ENCODE measurements at places on chromosomes 1 and 21.

DNA sequence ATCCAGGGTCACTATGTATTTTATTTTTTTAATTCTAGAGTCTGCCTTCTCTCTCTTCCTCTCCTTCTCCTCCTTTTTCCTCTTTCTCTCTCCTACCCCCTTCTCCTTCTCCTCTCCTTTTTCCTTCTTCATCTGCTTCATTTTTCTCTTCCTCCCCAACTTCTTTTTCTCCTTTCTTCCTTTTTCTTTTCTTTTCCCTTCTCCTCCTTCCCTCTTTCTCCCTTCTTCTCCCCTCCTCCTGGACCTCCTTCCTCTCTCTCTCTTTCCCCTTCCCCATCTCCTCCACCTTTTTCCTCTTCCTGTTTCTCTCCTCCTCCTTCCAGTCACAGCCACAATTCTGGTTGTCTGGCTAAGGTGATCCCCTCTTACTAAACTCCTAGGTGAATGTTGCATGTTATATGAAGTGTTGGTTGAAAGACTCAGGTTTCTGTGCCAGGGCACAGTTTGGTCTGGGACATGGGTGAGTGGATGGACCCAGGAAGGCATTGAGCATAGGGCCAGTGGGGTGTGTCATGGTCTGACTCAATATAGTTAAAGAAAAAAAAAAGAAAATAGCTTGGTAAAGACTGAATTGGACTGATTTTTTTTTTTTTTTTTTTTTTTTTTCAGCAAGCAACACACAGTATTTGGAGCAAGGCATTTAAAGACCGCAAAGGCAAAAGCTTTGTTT is 266.9 kb downstream of the TGFB2 start:
- peak; percentile 46 for DNase-seq

DNA sequence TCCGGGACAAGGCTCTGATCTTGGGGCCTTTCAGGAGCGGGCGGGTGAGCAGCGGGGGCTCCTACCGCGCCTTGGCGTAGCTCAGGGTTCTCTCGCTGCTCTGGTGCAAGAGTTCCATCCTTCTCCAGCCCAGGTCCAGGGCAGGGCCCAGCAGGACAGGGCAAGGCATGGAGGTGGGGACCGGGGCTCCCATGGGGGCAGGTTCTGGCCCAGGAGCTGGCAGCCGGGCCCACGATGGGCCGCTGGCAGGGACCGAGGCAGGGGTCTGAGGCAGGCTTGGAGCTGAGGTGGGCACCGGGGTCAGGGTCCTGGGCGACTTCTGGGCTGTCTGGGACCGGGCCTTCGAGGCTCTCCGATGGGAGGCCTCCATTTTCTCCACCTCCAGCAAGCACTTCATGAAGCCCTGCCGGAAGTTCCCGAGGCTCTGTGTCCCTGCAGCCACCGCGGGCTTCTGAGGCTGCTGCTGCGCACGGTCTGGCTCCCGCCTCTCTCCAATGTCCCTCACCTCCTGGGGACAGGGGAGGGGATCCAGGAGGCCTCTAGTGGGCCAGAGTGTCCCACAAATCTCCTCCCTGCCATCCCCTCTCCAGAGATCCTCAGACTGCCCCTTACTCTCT is 27.6 kb downstream of the SPATA21 start:
- DNase-seq, result no peak

GRCh38 chr1:2801046-2801445 is 447 bp downstream of the TTC34 start:
- DNase-seq, result no peak

DNA sequence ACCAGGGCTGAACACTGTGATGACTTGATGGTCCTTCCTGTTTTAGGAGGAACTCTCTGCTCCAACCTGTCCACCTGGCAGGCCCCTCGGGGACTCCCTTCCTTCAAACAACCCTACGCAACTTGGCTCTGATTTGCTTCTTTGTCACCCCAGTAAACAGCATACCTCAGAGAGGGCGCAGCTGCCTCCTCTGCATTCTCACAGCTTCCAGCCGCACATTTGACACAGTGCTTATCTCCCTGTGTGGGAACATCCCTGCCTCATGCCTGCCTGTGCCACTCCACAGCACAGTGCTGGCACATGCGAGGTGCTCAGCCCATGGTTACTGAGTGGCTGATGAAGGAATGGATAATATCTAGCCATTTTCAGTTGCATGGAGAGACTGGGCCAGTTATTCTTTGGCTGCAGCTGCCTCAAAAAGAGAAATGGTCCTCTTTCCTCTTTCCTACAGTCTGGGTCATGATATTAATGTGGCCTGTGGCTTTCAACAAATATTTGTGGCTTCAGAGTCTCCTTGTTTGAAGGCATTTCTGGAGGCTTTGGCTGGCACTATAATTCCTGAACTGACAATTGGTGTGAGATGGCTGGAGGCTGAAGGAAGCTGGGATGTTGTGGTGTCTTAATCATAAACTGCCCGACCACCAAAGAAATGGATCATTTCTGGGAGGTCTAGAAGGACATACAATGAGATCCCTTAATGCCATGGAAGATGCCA is 77.9 kb downstream of the TENT5C start:
- no peak for DNase-seq

GRCh38 chr1:181038399-181038873 is 4.7 kb downstream of the MR1 start:
- DNase-seq, result peak; percentile 82

- no peak for DNase-seq
Observed at GRCh38 chr1:157158967-157159366, 20.8 kb upstream of the ETV3 start.

GRCh38 chr1:56081173-56081572 is 498.2 kb downstream of the PLPP3 start:
- DNase-seq, result no peak

DNA sequence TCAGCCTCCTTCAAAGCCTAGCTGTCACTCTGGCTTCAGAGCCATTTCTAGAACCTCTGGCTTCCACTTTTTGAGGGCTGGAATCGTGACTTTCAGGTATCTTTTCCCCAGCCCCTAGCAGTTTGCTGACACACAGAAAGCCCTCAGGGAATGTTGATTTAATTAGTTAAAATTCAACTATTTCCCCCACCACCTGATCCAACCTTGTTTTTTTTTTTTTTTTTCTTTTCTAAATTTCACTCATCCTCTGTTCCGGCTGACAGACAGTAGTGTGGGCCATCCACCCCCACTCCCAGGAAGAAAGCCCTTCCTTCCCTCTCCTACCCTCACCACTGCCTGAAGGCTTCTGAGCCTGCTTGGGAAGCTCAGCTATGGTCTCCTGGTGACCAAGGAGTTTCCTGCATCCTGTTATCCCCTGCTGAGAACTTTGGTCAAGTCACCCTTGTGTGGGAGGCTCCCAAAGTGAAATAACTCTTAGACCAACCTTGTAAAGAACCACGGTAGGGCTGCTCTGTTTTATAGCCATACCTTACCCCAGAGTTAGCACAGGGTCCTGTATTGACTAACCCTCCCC is 29.4 kb downstream of the KCNJ6 start:
- no peak for DNase-seq

GRCh38 chr21:44871576-44872269 is 1.8 kb downstream of the PTTG1IP start:
- peak; percentile 94 for DNase-seq

DNA sequence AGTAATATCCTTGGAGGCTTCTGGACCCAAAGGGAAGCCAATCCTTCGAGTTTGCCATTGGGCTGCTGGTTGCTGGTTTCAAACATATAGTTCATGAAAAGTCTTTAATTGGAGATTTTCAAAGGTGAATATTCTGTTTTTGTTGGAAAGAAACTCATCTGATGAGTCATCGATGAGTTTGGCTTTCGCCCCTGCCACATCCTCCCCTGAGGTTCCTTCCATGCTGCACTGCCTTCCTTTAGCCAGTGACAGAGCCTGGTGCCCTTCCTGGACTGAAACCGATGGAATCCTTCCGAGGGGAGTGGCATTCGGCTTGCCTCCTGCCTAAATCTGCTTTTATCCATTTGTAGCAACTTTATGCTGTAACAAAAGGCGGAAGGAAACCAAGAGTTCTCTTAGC is 550.0 kb downstream of the KIF26B start:
- peak; percentile 91 for DNase-seq

- DNase-seq, result no peak
Observed at GRCh38 chr21:39152271-39152670, 31.0 kb downstream of the PSMG1 start.

DNA sequence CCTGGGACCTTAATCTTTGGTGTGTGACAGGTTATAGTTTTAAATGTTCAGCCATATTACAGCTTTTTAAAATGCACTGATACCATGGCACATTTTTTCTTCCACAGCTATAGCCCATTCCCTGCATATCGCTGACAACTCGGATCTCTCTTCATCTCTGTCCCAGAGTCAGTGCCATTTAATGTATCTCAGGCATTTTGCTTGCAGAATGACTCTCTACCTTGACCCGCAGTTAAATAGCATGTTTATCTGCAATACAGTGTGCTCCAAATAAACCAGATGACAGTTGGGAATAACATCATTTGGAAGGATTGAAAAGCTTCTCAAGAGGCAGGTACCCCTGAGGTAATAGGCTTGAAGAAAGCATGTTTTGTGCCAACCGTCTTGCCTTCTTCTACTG is 99.8 kb upstream of the USH2A start:
- no peak for DNase-seq

- DNase-seq, result peak; percentile 50
Observed at GRCh38 chr21:35212393-35213127, 163.5 kb upstream of the RUNX1 start.

GRCh38 chr1:72284348-72285073 is 2.2 kb upstream of the NEGR1 start:
- DNase-seq, result peak; percentile 97

DNA sequence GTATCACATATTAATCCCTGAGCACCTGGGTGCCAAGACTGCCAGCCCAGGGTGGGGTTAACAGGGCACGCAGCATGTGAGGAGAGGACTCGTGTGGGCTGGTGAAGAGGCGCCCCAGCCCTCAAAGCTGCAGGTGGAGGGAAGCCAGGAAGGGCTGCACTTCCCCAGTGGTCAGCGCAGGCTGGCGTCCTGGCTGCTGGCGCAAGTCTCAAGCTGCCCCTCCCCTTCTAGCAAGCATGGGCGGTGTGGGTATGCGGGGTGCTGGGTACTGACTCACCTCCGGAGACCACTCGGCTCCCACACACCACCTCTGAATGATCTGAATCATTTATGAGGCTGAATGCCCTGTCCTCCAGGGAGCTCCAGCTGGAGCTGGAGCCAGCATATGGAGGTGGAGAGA is 44.0 kb downstream of the EIF2D start:
- no peak for DNase-seq

DNA sequence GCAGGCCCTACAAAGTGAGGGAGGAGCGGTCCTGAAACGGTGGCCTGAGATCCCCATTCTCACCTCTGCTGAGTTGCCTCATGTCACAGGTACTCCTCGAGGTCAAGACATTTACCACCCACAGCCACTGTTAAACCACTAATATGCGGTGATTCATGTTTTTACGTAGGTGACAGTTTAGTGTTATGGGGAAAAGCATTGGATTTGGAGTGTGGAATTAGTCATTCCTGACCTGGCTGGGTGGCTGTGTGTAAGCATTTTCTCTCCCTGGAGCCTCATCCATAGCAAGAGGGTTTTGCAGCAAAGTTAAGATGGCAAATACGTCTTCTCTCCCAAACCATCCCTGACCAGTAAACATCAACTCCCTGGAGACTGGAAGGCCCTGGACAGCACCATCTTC is 57.8 kb upstream of the KCNJ6 start:
- DNase-seq, result peak; percentile 73

DNA sequence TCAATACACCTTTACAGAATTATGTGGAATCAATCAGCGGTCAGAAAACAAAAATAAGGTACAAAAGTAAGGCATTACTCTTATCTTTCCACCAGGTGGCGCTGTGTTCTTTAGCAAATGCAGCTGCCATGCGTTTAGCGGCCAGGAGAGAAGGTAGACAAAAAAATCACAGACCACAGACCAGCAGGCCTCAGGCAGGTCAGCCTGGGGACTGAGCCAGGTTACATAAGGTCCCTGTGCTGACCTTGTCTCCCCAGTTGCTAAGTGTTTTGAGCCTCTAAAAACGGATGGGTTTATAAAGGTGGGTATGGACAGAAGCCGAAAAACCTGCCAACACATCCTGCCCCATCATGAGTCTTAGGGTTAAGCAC is 2.8 kb downstream of the RGS16 start:
- peak; percentile 68 for DNase-seq

DNA sequence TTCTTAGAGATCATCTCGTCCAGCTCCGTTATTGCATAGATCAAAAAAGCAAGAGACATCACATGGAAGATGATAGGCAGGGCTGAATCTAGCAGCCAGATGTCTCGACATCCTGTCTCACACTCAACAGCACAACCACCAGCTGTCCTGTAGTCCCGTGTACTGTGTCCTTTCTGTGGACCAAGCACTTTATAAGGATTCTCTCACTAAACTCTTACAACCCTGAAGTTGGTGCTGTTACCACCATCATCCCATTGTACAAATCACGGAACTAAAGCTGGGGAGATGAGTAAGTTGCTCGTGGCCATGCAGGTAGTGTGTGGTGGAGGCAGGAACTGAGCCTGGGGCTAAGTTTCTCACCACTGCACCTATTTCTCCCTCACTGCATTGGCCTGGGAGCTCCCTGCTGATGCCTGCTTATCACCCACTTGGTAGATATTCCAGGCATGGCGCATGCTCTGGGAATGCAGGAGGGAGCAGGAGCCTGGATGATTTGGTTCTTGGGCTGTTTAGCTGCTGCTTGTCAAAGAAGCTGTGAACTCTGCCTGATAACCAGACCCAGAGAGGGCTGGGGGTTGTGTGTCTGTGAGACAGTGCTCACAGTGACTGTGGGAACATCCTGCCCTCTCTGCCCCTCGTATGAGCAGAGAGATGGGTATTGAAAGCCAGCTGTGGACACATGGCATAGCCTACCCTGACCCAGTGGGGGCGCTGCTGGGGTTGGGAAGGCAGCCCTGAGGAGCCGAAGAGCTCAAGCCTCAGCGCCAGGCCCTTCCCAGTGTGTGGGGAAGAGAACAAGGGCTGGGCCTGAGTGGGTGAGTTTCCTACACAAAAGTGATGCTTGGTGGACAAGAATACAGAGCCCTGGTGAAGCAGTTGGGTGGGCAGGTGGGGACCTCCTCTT is 13.6 kb downstream of the PPFIA4 start:
- peak; percentile 32 for DNase-seq

GRCh38 chr1:227561241-227561907 is 2.0 kb upstream of the ZNF678 start:
- no peak for DNase-seq

DNA sequence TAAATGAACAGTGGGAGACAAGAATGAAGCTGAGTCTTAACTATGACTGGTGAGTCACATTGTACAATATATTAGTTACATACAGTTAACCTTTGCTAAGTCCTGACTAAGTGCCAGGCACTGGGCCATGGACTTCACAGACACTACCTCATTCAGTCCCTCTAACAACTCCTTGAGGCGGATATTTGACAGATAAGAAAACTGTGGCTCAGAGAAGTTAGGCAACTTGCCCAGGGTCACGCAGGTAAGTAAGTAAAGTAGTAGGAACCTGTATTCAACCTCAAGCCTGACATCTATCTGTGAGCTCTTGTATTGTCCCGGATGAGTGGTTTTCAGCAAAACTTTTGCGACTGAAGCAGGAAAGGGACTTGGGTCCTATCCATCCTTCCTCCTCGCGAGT is 62.1 kb downstream of the GNG12 start:
- peak; percentile 98 for DNase-seq
